ENCODE measurements at places on chromosomes 5 and 9.

DNA sequence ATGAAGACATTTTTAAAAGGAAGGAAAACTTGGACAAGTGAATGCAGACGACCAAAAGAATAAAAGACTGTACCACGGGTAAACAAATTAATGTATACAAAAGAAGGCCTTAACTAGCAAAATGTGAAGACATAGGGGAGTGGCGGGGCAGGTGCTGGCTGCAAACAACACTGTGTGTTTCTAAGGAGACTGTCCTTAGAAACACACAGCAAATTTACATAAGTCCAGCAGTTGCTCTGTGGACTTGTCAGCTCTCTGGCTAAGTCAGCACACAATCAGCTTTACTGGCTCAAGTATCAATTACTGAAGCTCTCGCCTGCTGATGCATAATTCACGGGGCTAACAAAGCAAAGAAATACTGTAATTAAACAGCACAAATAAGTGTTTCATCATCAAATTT is 24.8 kb downstream of the PTBP3 start:
- DNase-seq = no peak

GRCh38 chr9:34570376-34570775 is 19.1 kb downstream of the CNTFR start:
- no peak for DNase-seq

GRCh38 chr9:94895668-94896067 is 169.2 kb downstream of the AOPEP start:
- no peak for DNase-seq

- DNase-seq = no peak
Observed at GRCh38 chr9:19140259-19140658, 13.0 kb upstream of the PLIN2 start.

GRCh38 chr5:1312206-1312605 is 17.3 kb upstream of the TERT start:
- no peak for DNase-seq

DNA sequence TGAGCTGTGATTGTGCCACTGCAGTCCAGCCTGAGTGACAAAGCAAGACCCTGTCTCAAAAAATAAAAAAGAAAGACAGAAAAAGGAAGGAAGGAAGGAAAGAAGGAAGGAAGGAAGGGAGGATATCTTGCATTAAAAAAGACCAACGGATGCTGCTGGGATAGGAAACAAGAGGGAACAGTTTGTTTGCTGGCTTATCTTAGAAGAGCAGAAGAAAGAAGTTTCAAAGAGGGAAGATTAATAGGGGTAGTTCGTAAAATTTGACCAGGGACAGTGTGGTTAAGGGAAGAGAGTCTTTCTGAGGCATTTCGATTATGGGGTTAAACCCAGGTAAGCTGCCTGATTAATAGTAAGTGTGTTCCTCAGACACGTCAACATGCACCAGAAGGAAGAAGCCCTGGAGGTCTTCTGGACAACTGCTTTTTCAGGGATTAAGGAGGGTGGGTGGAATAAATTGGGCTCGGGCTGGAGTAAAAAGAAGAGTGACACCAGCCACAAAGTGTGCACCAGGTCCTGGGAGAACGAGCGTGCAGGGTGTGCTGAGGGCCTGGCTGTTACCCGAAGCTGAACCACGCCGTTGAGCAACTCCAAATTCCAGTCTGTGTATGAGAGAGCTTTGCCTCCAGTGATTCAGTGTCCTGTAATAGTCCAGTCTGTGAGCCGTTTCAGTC is 24.8 kb downstream of the FYB1 start:
- DNase-seq = no peak

DNA sequence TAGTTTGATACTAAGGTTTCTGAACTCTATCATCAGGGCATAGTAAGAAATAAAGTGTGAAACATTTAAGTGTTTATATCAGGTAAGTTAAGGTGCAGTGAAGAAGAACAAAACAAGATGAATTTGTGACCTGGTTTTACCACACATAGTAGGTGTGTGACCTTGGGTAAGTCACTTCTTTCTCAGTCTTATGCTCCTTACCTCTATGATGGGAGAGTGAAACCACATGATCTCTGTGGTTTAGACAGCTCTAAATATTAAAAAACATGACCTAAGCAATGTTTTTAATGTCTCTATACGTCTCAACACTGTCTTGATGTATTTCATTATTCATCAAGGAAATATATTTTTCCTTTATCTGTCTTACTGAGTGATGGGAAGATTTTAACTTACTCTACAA is 629.6 kb upstream of the DMAC1 start:
- DNase-seq = no peak

GRCh38 chr9:12318732-12319685 is 374.2 kb upstream of the TYRP1 start:
- no peak for DNase-seq
